Lung microvascular endothelial cell (primary cell): ENCODE measurements at places on chromosomes 3 and 15. TPM values are rescaled to one million over a fixed set of nuclear protein-coding genes. Genes with fewer than 3 reads are reported as not detected.

GRCh38 chr15:30885814-30886213, 17.9 kb upstream of the FAN1 start:
- peak; percentile 44 for DNase-seq

- peak; percentile 98 for DNase-seq
Measured at GRCh38 chr3:30342318-30343060, 263.9 kb upstream of the TGFBR2 start.

GRCh38 chr15:68317281-68318007, 39.9 kb downstream of the FEM1B start:
- no peak for DNase-seq

DNA sequence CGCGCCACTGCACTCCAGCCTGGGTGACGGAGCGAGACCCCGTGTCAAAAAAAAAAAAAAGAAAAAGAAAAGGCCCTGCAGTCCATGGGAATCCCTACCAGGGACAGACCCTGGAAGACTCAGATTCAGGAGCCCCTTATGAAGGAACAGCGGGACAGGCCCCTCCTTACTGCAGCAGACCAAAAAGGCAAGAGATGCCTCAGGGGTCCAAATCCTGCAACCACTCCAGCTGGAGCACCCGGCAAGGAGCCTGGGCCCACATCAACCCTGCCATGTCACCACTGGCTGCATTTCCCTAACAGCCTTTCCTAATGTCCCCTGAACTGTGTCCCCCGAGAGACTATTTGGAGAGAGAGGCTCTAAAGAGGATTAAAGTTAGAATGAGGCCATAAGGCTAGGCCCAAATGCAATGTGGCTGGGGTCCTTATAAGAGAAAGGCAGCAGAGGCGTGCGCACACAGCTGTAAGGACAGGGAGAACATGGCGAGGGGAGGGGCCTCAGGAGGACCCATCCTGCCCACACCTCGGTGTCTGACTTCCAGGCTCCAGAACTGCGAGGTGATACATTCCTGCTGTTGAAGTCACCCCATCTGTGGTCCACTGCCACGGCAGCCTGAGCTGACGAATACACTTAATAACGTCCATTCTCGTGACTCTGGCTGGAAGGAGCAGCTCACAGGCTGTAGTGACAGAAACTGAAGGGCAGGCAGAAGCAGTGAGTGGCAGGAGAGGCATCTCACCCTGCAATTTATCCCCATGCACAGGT, 78.1 kb downstream of the ATP10A start:
- no peak for DNase-seq

DNA sequence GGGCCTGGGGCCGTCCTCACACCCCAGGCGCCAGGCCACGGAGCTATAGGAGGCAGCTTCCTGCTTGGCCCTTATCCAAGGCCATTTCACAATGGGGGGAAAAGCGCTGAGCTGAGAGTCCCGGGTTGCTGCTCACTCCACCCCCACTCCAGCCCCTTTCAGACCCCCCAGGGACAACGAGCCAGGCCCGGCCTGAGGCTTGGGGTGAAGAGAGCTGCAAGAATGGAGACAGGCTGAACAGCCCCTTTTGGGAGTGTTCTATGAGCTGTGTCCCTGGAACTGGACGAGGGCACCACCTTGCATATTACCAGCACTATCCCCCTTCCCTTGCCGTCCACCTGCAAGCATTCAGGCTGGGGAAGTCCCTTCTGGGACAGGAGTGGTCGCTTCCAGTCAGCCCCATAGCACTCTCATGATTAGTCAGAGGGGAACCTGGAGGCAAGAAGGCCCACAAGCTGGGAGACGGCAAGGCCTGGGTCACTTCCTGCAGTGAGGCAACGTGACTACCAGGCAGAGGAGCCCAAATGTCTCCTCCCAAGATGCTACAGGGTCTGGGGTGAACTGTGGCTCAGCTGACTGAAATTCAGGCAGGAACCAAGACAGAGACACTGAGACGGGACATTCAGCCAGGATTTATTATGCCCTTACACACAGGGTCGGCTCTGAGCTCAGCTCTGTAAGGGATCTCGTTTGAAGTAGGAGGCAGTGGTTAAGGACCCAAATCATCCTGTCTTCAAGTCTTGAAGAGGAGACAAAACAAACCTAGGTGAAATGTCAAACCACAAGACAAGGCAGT, 8.6 kb upstream of the SRP14 start:
- DNase-seq, result peak; percentile 89

DNA sequence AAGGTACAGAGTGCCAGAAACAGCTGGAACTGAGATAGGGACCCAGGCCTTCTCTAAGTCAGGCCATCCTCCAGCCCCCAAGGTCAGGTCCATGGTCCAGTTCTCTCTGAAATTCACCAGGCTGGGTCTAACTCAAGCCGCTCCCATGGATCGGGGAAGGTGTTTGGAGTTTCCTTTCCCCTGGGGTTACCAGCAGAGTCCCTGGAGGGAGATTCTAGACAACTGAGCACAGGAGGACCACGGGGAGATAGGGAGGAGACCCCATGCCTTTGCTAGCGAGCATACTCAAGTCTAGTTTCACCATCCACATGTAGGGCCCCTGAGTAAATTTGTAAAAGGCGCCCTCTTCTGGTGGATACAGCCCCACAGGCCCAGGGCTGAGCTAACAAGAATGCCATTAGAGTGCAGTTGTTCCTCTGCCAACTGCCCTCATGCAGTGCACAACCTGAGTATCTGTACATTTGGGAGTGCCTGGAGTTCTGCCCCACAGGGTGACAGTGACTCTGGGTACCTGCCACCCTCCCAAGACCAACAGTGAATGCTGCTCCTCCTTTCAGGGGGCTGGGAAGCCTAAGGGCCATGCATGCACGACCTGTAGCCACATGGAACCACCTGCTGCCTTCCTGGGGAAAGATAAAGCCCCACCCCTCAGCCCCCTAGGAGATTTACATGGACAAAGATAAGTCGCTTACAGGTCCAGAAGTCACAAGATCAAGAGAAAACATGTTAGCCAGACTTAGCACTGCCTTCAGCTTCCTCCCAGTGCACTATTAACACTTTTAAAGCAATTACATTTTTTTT, 89.0 kb downstream of the IQSEC1 start:
- DNase-seq, result peak; percentile 86

DNA sequence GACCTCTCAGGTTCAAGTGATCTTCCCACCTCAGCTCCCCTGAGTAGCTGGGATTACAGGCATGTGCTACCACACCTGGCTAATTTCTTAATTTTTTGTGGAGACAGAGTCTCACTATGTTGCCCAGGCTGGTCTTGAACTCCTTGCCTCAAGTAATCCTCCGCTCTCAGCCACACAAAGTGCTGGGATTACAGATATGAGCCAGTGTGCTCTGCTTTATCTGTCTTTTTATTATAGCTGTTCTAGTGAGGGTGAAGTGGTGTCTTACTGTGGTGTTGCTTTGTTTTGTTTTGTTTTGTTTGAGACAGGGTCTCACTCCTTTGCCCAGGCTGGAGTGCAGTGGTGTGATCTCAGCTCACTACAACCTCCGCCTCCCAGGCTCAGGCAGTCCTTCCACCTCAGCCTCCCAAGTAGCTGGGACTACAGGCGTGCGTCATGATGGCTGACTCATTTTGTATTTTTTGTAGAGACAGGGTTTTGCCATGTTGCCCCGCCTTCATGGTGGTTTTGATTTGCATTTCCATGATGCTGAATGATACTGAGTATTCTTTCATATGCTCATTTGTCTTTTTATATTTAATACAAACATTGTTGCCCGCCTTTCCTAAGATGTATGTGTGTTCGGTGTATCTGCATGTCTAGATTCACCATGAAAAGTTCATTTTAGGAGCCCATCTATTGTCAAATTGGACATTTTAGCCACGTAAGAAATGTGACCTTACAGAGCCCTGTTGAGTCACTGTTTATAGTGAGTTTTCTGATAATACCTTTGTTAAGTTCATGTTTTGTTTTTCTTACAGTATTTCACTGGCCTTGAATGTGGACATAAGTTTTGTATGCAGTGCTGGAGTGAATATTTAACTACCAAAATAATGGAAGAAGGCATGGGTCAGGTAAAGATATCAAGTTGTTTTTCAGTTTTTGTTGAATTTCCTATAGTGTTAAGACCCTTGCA, 80.6 kb downstream of the ARIH1 start:
- DNase-seq, result peak; percentile 79

GRCh38 chr15:57370929-57371328, 5.4 kb upstream of the CGNL1 start:
- no peak for DNase-seq

GRCh38 chr3:64992530-64993285, 304.9 kb upstream of the ADAMTS9 start:
- DNase-seq, result peak; percentile 17

DNA sequence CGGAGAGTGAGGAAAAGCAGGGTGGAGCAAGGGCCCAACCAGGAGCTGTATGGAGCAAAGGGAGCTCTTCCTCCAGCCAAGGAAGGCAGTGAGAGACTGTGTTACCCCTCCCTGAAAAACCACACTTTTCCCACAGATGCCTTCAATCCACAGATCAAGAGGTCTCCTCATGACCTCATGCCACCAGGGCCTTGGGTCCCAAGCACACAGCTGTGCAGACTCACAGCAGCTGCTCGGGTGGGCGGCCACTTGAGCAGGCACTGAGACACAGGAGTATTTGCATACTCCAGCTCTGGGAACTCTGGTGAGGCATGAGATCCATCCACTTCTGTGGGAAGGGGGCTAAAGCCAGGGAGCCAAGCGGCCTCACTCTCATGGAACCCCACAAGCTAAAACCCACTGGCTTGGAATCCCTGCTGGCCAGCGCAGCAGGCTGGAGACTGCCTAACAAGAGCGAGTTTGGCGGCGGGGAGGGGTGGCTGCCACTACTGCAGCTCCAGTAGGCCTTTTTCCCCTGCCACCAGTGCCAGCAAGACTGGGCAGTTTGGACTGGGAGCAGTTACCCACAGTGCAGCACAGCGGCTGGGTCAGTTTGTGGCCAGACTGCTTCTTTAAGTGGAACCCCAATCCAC, 880.6 kb upstream of the ARPP21 start:
- DNase-seq, result no peak

- no peak for DNase-seq
Measured at GRCh38 chr3:69761896-69762767, 22.9 kb downstream of the MITF start.

- DNase-seq, result no peak
Measured at GRCh38 chr3:167785790-167786189, 50.3 kb downstream of the SERPINI1 start.

DNA sequence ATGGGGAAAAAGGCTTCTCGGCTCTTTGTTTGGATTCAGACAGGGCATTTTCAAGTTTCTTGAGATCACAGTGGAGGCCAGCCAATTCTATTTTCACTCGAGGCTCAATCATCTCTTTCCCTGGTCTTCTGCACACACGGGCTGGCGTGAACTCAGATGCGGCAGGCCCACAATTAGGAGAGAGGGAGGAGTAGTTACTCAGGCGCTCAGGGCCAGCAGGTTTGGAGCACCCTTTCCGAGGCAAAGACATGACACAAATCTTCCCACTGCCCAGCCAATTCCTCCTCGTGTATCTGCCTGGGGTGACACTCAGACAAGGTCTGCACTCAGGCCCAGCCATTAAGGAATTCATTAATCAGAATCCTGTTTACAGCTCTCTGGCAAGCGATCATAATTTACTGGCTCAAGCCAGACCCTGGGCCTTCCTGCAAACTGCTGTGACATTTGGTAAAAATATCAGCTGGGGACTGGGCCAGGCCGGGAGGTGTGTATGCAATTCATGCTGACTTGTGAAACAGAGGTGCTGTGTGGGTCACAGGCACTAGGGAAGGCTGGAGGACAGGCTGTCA, 68.1 kb upstream of the TLE3 start:
- DNase-seq, result peak; percentile 49

- peak; percentile 46 for DNase-seq
Measured at GRCh38 chr3:188326111-188326510, 172.2 kb downstream of the LPP start.

DNA sequence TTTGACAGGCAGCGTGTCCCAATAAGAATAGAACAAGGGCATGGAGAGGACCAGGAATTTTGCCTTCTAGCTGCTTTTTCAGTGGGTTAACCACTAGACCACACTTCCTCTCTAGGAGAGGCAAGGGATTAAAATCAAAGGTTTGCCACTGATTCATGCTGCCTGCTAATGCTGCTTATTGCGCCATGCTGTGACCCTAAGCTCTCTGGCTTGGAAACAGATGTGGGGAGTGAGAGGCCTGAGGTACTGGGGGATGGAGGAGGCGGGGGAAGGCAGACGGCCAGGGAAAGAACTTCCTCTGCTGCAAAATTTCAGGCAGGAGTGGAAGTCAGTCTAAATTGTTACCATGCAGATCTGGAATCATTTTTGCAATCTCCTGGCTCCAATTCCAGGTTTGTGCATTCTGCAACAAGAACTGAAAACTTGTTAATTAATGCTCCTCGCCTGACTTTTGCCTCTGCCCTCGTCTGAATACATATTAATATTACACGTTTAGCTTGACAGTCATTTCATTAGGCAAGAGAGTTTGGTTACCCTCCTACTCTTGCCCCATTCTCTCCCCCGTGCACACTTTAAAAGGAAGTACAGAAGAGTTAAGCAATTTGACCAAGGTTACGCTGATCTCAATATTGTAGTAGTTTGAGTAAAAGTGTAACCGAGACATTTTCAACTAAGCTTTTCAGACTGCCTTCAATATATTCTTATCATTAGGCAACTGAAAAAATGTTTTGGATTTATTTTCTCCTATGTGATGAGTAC, 121.7 kb upstream of the SPRED1 start:
- peak; percentile 78 for DNase-seq

DNA sequence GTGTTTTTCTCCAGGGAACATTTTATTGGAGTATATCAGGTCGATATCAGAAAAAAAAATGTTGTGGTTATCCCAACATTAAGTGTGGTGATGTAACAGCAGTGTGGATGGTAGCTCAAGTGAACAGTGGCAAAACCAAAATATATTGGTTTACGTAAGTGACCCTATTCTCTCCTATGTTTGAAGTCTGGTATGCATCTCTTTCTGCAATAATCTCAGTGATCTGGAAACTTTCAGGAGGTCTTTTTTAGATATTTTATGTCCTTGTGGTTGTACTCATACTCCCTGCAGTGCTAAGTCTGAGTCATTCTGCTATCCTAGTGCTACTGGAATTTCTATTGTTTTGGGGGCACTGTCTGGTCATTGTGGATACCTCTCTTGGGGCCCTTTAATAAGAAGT, 137.9 kb downstream of the SNRPN start:
- DNase-seq, result no peak

DNA sequence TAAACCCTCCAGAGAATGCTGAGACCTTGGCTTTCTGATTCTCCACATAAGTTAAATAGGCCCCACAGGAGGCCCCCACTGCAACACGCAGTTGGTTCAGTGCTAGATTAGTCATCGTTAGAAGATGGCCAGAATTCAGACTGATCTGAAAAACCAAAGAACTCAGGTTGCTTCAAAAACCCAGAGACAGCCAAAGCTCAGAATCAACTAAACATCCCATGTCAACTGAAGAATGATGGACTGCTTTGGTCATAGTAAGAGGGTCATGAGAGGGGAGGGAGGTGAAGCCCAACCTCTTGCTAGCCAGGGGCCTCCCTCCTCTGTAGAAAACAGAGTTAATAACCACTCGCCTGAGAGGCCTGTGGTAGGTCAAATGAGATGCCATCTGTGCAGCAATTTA, 93.1 kb downstream of the AKAP13 start:
- DNase-seq, result no peak

GRCh38 chr15:71572452-71573053, 237.8 kb upstream of the NR2E3 start:
- no peak for DNase-seq

GRCh38 chr15:98858610-98859023, 149.0 kb downstream of the PGPEP1L start:
- DNase-seq, result peak; percentile 49

- DNase-seq, result no peak
Measured at GRCh38 chr15:39843565-39843964, 60.9 kb upstream of the FSIP1 start.

Gene CCDC54
- not detected in 2 replicates for total RNA-seq

Gene ATOSA
- 27.2 and 35.5 TPM in 2 replicates for total RNA-seq

Gene FRMD4B
- 36.6 and 73.2 TPM in 2 replicates for total RNA-seq
